Caco-2 (cell line): ENCODE measurements at places on chromosomes 12 and 14. TPM values are rescaled to one million over a fixed set of nuclear protein-coding genes. Genes with fewer than 3 reads are reported as not detected.

- DNase-seq = no peak
Measured at GRCh38 chr12:27785882-27786570, 6.0 kb upstream of the MANSC4 start.

The HAL gene
- total RNA-seq = 0.51 and 0.82 TPM in 2 replicates

The RFLNA gene
- 15.4 and 21.1 TPM in 2 replicates for total RNA-seq

DNA sequence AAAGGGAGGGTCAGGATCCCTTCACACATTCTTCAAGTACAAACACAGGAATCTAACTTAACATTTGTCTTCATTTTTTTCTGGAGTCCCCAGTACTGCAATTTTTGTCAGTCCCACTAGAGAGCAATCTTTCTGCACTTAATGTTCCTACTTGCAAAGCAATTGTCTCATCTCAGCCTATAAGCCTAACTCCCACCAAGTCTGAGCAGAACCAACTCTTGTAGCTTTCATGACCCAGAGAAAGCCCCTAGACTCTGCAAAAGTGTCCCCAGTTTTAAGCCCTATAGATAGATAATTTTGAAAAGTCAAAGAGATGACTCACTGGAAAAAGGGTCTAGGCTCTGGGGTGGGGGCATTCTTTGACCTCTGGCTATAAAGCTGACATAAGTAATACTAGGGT lies 1.8 kb upstream of the ZBTB39 start:
- no peak for DNase-seq
